ENCODE measurements at places on chromosomes 13 and 19.
A peak's percentile ranks its signal among the peaks of the same experiment; 100 is the strongest.

DNA sequence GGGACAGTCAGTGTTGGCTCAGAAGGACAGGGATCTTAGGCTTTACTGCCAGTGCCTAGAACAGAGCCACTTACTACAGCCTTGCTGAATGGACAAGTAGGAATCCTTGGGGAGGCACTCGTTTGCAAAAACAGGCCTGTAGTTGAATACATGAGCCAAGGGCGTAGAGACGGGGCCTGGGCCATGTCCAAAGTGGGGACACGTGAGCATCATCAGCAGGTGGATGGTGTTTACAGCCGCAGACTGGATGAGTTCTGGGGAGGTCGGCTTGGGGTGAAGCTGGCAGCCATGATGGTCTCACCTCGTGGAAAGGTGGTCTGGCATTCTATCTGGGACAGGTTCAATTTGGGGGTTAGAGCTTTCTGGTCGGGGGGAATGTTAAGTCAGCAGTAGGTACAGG lies 17.5 kb downstream of the RYR1 start:
- no peak for DNase-seq

DNA sequence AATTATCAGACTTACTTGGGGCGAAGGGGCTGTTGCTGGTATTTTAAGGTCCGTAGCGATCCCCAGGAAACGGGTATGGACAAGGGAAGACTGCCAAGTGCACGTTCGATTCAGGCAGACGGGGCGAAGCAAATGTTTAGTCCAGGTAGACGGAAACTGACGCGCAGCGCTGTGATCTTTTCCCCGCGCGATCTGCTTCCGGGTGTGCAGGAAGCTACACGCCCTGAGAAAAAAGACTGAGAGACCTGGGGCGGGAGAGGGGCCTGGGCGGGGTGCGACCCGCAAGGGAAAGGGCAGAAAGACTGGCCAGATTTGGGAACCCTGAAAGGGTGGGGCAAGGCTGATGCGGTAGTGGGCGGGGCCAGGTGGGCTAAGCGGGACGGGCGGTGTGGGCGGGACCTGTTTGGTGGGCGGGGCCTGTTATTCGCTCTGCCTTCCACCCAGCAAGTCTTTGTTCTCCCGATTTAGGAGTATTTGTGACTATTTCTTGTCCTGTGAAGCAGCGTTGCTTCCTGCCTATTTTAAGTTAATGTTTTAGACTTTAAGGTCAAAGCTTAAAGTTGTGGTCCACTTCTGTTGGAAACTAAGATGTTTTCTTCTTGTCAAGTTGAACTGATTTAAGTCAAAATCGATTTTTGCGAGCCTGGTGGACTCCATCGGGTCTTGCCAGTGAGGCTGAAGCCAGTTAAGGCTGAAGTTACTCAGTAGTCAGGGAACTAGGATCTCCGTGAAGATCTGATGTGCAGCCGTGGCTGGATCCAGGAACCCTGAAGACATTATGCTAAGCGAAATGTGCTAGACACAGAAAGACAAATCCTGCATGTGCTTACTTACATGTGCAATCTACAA lies at the start of gene ZNF836:
TSS of gene ZNF836 (minus strand) at position 301 of the 849 bp plus-strand sequence. CDS start 3,549 bp downstream, outside the sequence.
- DNase-seq, result peak; percentile 92

DNA sequence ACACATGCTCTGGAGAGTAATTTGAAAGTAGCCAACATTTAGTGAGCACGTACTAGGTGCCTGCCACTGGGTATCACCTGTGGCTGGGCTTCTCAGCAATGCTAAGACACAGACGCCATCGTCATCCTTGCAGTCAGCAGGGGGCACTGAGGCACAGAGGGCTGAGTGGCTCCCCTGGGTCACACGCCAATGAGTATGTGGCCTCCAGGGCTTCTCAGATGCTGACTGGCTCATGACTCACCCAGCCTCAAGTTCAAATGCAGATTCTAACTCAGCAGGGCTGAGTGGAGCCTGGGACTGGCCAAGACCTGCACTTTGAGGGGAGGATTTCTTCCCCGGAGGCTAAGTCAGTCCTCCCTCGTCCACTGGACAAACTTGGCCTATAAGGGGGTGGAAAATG lies 115.1 kb upstream of the CACNA1A start:
- DNase-seq, result peak; percentile 26

- DNase-seq, result no peak
These were observed 1.8 kb upstream of the KLK4 start for GRCh38 chr19:50912727-50913716.

DNA sequence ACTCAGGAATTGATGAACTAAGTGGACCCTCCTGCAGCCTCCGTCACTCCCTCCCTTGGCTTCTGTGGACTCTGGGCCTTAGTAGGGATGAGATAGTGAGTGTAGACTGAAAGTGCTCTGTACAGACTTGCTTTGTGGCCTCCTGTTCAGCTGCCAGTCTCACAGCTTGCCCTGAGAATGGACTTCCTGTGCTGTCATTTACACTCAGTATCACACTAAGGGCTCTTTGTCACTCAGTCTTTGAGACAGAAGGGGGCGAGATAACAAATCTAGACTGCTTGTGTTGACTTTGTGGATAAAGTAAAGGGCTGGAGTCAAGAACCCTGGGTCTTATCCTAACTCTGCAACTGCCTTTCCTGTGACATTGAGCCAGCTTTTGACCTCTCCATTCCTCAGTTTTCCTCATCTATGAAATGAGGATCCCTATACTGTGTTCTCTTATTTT lies 21.0 kb upstream of the SPRY2 start:
- DNase-seq, result no peak

- DNase-seq, result no peak
These were observed 155.4 kb downstream of the DCT start for GRCh38 chr13:94323764-94324758.

DNA sequence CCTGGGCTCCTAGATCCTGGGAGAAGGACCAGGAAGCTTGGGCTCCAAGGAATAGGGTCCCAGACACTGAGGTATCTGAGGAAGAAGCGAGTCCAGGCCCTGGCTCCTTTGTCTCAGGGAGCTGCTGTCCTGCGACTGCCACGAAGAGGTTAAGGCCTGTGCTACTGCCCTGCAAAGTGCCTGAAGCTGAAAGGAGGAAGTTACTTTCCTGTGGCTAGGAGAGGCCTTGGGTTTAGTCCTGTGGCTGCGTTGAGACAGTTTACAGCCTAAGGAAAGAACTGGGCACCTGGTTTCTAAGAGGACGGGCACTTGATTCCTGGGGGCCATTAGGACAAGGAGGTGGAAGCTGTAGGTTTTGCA lies 2.8 kb downstream of the MYADM start:
- no peak for DNase-seq

- no peak for DNase-seq
These were observed 134.7 kb downstream of the POU4F1 start for GRCh38 chr13:78468621-78469020.

- no peak for DNase-seq
These were observed 13.2 kb downstream of the ATCAY start for GRCh38 chr19:3893509-3894179.

DNA sequence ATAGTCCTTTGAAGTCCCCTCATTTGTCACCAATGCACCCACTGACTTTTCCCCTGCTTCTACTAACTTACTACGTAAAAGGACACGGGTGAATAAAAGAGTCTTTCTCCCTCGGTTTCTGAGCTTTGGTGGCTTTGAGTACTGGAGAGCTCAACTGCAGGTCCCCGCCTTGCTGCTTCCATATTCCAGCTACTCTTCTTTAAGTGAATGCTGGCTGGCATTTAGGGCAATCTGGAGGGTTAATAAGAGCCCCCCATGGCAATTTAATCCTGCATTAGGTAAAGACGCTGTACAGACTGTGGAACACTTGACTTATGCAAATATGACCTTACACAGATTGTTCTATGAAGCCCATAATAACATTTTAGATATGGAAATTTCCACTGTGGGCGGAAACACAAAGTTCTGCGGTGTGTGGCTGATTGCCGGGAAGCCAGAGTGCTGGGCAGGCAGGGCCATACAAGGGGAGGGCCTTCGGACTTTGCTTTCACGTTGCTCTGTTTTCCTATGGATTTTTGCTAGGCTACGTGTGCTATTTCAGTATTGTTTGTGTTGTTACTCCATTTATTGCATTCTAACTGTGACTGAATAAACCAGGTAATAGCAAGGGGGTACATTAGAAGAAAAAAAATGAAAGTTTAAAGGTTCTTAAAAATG lies 97.5 kb downstream of the SLC10A2 start:
- DNase-seq, result no peak

DNA sequence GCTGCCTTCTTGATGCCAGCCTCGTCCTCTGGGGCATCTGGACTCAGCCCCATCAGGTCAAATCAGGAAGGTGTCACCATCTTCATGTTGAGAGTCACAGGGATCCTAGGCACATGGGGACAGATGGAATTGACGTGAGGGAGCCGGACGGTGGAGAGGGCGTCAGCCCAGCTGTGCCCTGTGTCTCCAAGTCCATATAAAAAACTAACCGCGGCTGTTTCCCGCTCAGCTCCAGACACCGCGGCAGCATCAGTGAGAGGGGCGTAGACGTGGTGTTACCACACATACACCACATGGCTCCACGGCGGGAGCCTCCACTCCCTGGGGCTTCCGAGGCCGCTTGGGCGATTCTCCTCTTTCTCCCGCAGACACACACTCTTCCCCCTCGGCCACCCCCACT lies 5.6 kb upstream of the PRR36 start:
- no peak for DNase-seq

DNA sequence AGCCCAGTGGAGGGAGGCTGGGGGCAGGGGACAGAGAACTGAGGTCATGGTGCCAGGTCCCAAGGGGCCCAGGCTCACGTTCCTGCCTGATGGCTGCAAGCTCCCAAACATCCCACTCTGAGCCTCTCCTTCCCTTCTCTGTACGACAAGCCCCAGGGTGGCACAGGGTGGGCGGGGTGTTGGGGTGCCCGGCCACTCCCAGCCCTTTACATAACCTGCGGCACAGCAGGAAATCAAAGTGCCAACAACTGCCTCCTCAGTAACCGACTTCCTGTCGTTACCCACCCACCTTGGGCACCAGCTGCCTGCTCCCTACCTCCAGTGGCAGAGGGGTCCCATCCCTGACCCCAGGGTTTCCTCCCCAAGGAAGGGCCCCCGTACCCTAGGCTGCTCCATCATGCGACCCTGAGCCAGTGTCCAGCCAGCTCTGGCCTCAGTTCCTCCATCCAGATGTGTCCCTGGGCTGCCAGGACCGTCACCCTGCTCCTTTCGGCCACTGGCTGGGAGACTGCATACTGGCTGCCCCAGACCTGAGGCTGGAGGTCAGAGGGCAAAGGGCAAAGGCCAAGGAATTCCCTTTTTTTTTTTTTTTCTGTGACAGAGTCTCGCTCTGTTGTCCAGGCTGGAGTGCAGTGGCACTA lies 27.7 kb upstream of the NFIC start:
- peak; percentile 58 for DNase-seq

- DNase-seq, result no peak
These were observed 190.0 kb downstream of the MZT1 start for GRCh38 chr13:72537395-72537780.

GRCh38 chr19:1269065-1269477 lies at the start of gene CIRBP:
TSS of gene CIRBP (plus strand) at chr19:1269332. CDS start at chr19:1270934, 1,602 bp downstream.
- DNase-seq, result peak; percentile 99

DNA sequence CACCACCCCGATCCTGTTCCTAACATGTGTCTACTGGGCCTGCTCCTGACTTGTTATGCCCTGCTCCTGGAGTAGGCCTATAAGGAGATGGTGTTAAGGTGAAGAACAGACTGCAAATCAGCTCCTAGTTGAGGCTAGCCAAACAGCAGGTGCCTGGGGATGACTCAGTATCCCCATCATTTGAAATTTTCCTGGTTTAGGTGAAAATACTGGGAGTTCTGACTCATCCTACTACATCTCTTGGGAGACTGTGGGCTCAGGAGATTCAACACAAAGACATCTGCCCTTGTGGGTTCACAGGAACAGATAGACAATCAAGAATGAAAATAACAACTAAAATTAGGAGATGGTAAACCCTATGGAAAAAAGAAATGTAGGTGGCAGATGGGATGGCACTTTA lies 41.2 kb downstream of the BRD4 start:
- no peak for DNase-seq

GRCh38 chr19:2540646-2541454 lies 64.9 kb downstream of the GADD45B start:
- no peak for DNase-seq

DNA sequence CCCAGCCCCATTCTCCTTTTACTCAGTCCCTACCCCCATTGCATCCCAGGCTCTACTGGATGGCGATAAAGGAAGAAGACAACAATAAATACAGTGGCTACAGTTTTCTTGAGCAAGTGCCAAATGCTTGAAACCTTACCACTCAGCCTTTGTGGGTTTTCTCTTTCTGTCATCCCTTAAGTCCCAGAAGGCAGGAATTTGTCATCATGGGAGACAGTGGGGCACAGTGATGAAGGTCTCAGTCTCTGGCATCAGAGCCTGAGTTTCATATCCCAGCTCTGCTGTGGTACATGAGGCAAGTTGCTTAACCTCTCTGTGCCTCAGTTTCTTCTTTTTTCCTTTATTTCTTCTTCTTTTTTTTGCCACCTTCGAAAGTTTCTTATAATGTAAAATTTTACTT lies 5.1 kb upstream of the COMP start:
- DNase-seq, result no peak

DNA sequence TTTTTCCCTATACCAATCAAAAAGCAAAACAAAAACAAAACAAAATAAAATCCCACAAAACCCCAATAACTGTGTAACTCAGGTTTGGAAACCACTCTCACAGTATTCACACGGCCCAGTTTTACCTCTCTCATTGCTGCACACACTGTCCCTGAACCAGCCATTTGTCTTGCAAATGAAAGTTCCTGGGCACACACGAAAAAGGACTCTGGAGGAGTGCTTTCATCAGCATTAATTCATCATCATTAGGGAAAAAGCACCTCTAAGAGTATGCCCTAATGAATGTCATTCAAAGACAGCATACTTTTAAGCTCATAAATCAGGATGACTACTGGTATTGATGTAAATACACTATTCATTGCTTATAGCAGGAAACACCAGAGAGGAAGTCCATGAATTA lies 306.3 kb downstream of the DNAJC15 start:
- DNase-seq, result no peak

DNA sequence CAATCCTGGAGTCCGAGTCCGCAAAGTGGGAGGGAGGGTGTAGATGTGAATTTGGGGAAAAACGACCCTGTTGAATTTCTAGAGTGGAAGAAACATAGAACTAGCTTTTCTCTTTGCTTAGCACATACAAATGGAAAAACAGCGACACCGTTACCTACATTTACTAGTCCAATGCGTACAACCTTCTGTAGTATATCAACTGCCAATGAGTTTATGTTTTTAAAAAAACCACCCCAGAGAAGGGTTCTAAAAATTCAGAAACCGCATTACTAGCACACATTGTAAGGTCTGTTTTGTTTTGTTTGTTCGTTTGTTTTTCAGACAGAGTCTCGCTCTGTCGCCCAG lies 332 bp upstream of the SUPT20H start:
- no peak for DNase-seq

DNA sequence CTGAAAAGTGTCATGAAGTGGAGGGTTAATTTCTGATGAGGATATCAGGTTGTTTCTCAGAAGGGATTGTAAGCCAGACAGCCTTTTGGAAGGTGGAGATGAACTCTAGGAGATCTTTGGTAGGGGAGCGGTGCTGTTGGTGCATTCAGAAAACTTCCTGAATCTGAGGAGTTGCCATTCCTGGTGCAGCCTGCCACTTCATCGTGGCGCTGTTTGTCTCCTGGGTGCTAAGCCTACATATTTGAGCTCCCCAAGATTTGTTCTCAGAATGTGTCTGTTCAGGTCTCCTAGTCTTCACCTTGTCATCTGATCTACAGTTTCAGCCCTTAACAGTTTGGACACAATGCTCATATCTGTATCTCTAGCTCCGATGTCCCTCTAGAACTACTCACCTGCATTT lies 285.6 kb downstream of the MTUS2 start:
- DNase-seq, result no peak

- DNase-seq, result no peak
These were observed 27.9 kb downstream of the PPP5C start for GRCh38 chr19:46374536-46375475.

- DNase-seq, result no peak
These were observed 17.3 kb downstream of the EPS15L1 start for GRCh38 chr19:16454351-16454918.

All from activated CD8-positive, alpha-beta memory T cell treated with anti-CD3 and anti-CD28 coated beads, Interleukin-2, amount 50 U/mL, for 4 hours (primary cell).